Type B pancreatic cell (in vitro differentiated cells): ENCODE measurements at places on chromosomes 7 and 10.
A peak's percentile ranks its signal among the peaks of the same experiment; 100 is the strongest.

GRCh38 chr7:35760143-35760745, 40.6 kb upstream of the SEPTIN7 start:
- no peak for DNase-seq

DNA sequence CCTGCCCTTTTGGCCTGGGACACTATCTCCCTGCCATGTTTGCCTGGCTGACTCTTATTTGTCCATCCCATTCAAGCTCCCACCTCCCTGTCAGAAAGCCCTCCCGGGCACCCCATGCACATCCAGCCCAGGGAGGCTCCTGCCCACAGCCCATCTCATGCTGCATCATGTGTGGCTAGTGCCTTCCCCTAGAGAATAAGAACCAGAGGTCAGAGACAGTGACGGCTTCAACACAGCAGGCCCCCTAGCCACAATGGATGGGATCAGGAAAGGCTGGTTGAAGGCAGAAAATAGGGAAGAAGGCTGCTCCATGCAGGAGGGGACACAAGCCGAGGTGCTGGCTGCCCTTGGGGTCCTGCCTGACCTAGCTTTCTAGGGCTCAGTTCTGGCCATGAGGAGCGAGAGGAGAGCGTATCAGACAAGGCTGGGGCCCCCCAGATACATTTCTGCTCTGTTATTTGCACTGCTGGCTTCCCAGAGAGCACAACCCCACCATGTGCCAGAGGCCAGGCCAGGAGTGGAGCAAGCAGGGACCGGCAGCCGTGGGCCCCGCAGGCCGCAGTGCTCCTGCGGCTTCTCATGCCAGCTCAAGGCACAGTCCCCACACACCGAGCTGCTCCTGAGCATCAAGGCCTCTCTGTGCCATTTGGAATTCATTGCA, 161.1 kb upstream of the ZMIZ1 start:
- no peak for DNase-seq

DNA sequence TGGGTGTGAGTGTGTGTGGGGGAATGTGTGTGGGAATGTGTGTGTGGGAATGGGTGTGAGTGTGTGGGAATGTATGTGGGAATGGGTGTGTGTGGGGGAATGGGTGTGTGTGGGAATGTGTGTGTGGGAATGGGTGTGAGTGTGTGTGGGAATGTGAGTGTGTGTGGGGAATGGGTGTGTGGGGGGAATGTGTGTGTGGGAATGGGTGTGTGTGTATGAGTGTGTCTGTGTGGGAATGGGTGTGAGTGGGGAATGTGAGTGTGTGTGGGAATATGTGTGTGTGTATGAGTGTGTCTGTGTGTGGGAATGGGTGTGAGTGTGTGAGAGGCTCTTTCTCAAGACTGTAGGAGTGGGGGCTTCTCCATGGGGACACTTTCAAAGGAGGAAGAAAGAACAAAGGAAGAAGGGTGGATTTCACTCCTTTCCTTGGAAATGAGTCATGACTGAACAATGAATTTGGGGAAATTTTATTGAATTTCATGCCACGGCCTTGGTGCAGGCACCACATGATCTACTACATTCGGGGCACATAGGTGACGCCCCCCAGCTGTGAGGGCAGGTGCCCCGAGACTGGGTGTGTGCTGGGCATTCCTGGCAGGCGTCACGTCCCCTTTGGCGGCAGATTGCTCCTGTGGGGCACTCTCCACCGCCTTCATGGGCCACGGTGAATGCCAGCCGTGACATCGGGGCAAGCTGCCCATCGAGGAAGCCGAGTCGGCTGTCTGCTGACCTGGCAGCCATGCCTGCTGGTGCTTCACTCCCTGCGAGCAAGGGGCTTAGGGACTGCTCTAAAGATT, 88.8 kb upstream of the INSIG1 start:
- DNase-seq: no peak

- no peak for DNase-seq
Measured at GRCh38 chr7:40058026-40058425, 76.4 kb downstream of the MPLKIP start.

- DNase-seq: no peak
Measured at GRCh38 chr7:131574741-131575140, 18.3 kb upstream of the PODXL start.

GRCh38 chr7:129958643-129959470, 6.1 kb upstream of the UBE2H start:
- DNase-seq: no peak

DNA sequence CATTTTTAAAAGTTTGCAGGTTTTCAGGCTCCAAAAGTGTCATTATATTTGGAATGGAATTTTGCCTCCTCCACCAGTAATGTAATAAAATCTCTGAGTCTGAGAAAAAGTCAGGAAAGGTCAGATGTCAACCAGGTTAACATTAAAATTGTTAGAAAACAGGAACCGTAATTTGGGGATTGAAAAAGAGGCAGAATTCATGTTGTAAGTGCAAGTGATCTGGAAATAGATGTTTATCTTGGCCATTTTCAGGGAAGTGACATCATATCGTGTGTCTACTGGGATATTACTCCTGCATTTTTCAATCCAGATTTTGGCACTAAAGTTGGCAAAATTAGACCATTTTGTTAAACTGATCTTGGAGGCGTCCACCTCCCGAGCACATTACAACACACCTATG, 428.5 kb upstream of the MGMT start:
- DNase-seq: no peak

GRCh38 chr7:5533821-5534367, 110.3 kb upstream of the TNRC18 start:
- DNase-seq: no peak

DNA sequence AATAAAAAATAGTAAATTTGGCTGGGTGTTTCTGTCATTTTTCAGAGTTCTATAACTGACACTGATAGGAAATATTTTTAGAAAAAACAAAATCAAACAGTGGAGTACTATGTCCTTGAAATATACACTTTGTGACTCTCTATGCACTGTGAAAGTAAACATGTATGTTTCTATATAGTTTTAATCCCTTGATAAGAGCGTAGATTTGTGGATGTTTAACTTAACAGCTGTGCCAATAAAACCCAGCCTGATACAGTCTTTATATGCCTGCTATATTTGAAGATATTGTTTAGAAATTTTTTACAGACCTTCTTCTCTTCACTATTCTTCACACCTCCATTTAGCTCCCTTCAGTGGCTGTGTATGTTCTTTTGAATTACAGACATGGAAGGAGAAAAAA, 473.3 kb upstream of the FZD8 start:
- no peak for DNase-seq

GRCh38 chr7:138625849-138626230, 75.3 kb downstream of the SVOPL start:
- DNase-seq: no peak

- no peak for DNase-seq
Measured at GRCh38 chr7:27158436-27159265, 2.2 kb upstream of the HOXA7 start.

- no peak for DNase-seq
Measured at GRCh38 chr7:102208826-102209225, 77.8 kb upstream of the SH2B2 start.

- peak; percentile 22 for DNase-seq
Measured at GRCh38 chr10:125157505-125157904, 2.9 kb downstream of the CTBP2 start.

DNA sequence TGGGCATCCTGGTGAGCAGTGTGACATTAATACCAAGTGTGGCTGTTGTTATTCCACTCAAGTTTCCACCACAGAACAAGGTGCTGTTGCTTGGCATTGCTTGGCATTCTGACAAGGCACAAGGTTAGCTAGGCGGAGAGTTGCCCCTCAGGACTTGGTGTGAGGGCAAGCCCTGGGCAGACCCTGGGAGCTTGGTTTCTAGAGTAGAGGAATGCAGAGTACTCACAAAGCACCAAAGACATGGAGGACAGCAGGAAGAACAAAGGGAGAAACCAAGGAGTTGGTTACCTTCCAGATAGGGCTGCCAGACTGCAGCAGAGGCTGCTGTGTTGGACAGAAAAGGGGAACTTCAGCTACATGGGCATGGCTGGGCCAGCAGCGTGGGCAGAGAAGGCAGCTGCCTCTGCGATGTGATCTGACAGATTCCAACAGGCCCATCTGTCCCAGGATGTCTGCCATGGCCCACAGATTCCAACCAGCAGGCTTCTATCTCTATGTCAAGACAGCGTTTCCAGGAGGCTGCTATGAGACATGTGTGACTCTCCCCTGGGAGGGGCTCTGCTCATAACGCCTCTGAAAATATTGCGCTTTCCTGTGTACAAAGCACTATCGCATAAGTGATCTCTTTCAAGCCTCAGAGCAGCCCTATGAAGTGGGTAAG, 1.8 kb downstream of the GOLGA7B start:
- DNase-seq: no peak

DNA sequence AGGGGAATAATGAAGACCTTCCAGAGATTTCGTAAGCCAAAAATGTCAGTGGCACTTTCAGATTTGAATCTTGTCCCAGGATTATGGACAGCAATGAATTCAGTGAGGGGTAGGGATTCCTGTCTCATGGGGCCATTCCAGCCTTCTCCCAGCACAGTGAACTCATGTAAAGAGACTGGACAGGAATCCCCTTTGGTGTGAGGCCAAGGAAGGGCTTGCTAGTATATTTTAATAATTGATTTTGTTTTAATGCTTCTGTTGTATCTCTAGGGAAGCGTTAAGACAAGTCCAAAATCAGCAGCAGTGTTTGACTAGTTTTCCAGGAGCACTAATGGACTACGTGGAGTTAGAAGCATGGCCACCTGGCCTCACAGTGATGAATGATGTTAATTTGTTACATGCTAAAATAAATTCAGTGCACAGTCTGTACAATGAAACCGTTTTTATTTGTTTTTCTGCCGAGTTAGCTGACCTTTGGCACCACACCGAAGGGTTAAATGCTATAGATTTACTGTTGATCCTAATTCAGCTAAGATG, 214.0 kb upstream of the DKK1 start:
- DNase-seq: no peak

DNA sequence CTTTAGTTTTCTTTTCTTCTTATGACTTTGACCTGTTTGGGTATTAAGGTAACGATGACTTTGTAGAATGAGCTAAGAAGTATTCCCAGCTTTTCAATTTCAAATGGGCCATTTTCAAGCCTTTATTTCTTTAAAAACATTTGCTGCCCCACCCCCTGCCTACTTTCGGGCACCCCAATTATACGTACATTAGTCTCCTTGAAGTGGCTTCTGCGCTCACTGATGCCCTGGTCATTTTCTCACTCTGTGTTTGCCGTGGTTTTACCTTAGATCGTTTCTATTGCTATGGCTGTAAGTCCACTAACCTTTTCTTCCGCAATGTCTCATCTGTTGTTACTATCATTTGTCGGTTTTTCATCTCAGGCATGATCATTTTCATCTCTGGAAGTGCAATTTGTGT, 24.9 kb downstream of the FOXL3 start:
- DNase-seq: no peak

GRCh38 chr10:117501460-117502035, 41.0 kb upstream of the EMX2 start:
- no peak for DNase-seq

- DNase-seq: no peak
Measured at GRCh38 chr7:38723327-38723726, 92.2 kb upstream of the AMPH start.

- peak; percentile 73 for DNase-seq
Measured at GRCh38 chr7:141701489-141702046, 398 bp downstream of the DENND11 start.

GRCh38 chr10:42574336-42574735, 64.0 kb downstream of the ZNF33B start:
- no peak for DNase-seq

DNA sequence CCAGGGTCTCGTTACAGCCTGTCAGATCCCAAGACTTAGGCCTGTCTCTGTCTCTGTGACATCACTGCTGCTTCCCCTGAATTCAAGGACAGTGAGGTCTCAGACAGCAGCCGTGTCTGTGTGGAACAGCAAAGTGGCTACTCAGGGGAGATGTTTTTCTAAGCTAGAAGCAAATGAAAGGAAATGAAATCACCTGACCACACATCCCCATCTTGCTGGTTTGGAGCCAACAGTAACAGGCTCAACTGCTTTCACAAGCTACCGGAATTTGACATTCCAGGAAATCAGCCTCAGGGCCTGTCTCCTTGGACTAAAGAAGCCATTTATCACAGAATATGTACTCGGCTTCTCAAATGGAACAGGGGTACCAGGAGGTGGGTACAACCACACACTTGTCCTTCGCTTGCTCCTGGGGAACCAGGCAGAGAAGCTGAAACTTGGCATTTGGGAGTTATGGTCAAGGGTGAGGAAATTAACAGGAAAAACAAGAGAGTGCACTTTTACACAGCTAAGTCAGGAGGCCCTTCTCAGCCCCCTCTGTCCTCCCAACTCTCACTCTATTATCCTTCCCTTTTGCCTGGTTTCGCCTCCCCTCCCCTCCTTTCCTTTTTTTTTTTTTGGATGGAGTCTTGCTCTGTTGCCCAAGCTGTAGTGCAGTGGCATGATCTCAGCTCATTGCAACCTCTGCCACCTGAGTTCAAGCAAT, 73.2 kb downstream of the SPDYE5 start:
- DNase-seq: peak; percentile 77

DNA sequence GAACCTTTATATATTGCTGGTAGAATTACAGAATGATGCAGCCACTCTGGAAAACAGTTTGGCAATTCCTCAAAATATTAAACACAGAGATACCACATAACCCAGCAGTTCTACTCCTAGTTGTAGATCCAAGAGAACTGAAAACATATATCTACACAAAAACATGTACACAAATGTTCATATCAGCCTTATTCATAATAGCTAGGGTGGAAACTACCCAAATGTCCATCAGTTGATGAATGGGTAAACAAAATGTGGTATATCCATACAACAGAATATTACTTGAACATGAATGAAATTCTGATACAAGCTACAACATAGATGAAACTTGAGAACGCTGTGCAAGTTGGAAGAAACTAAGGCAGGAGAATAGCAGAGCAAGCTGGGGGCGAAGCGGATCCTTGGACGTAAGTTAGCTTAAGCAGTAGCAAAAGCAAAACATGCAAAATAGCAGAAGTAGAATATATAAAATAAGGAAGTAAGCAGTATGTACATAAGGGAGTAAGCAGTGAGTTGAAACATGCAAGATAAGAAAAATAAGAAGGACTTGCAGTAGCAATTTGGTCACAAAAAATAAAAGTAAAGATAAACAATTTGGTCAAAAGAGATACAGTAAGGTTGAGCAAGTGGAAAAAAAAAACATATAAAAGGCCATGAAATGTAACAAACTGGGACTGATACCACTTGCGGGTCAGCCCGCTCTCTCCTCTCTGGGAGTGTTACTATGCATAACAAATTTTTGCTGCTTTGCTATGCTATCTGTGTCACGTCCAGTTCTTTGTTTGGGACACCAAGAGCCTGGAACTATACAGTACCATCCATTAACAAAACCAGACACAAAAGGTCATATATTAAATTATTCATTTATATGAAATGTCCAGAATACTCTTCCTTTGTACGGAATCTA, 18.0 kb upstream of the HILPDA start:
- DNase-seq: no peak
